Cortex of kidney (tissue), 1 donor: ENCODE measurements at places on chromosomes 11 and 22.

DNA sequence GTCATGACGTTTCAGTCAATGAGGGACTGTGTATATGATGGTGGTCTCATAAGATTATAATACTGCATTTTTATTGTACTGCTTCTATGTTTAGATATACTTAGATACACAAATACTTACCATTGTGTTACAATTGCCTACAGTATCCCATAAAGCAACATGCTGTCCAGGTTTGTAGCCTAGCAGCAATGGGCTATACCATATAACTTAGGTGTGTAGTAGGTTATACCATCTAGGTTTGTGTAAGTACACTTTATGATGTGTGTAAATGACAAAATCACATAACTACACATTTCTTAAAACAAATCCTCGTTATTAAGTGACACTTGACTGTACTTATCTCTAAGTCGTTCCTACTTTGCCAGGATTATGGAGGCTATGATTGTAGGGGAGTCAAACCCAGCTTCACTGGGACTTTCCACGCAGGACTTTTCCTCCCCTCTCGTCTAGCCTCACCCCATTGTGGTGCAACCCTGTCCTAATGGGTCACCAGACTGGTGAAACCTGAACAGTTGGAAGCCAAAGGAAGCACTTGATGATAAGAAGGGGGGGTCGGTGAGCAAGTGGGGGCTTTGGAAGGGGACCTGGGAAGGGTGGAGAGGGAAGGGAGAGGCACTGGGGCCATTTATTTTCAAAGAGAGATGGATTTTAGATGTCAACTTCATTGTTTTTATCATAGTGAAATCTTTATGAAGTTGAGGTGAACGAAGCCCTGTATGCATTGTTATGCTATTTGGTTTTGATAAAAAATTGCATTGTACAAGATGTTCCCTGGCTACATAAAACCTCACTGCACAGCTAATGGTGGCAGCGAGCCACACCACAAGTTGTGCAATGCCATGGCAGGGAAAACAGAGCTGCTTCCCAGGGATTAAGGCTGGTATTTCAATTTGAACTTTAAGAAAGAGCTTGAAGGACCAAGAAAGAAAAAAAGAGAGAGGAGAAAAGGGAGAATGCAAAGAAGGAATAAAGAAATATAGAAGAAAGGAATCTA lies 129.1 kb downstream of the EHF start:
- DNase-seq: no peak

- no peak for DNase-seq
Measured at GRCh38 chr11:108543316-108543964, 45.3 kb upstream of the POGLUT3 start.

- no peak for DNase-seq
Measured at GRCh38 chr22:49010901-49011300, 816.8 kb downstream of the BRD1 start.

GRCh38 chr11:32893343-32894148 lies 935 bp downstream of the QSER1 start:
- DNase-seq: no peak

GRCh38 chr11:131584785-131585592 lies 214.6 kb downstream of the NTM start:
- DNase-seq: no peak

DNA sequence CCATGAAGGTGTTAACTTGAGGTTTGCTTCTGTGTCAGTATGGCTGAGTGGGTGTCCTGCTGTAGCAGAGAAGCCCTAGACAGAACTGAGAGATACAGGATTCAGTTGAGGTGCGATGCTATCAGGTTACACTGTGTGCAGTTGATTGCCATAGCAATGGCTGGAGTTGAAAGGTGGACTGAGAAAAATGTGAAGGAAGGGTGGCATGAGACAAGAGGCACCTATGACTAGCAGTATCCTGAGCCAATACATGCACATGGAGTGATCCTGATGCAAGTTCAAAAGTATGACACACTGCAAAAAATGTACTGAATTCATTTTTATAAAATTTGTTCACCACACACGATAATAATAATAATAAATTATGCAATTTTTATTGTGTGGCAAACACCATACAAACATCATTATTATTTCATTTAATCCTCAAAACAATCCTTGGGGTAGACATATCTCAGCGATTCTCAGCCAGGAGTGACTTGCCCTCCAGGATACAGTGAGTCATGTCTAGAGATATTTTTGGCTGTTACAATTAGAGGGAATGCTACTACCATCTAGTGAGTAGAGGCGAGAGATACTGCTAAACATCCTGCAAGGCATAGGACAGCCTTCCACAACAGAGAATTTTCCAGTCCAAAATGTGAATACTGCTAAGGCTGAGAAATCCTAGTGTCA lies 3.9 kb upstream of the PIWIL4 start:
- no peak for DNase-seq

DNA sequence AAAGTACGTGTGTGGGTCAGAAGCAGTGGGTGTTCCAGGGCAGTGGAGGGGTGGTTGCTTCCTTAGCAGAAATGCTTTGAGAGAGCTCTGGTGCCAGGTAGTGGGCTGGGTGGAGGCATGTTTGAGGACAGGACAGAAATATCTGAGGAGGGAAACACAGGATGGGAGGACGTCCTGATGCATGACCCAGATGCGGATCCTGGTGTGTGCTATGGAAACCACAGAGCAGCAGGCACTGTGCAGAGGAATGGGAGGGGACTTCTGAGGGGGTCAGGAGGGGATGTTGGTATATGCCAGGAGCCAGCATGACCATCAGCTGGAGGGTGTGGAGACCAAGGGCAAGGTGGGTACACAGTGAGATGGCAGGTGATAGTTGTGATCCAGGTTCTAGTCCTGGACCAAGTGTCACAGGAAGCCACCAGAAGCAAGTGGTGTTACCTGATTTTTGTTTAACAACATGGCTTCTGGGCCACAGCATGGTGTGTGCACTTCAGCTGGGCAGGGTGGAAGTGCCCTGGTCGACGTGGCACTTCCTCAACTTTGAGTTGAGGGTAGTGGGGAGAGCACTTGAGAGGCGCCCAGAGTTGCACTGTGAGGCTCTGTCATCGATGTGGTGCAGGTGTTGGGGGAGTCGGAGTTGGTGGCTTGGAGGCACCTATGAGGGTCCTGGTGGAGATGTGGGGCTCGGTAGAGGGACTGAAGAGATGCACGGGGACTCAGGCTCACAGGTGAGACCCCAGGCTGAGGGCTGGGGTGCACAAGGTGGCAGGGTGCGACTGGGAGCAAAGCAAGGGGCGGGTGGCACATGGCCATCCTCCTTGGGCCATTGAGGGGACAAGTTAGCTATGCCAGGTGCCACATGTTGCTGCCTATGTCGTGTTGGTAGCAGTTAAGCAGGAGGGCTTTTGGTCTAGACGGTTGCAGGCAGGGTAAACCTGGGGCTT lies 7.5 kb downstream of the DGCR8 start:
- DNase-seq: no peak

- DNase-seq: no peak
Measured at GRCh38 chr11:121829159-121829643, 286.8 kb downstream of the BLID start.

- DNase-seq: no peak
Measured at GRCh38 chr11:16043617-16044016, 312.7 kb downstream of the SOX6 start.

- no peak for DNase-seq
Measured at GRCh38 chr11:19539861-19540260, 172.8 kb upstream of the NAV2 start.

GRCh38 chr11:43580735-43581369 lies 99.7 kb upstream of the HSD17B12 start:
- DNase-seq: no peak

DNA sequence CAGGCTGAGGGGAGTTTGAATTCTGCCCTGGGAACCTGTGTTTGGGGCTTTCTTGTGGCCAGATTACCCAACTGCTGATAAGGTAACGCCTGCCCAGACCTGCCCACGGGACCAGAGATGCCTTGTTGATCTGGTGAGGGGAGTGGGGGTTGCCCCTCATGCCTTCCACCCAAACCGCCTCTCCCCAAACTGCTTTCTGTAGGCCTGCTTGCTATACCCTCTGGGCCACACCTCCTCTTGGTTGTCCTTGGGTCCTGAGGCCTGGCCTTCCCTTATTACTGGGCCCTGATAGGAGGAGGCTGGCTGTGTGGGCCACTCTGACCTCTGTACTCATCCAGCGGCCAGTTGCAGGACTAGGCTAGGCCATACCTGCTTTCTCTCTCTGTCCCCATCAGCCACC lies 3.4 kb downstream of the P2RY2 start:
- DNase-seq: no peak

DNA sequence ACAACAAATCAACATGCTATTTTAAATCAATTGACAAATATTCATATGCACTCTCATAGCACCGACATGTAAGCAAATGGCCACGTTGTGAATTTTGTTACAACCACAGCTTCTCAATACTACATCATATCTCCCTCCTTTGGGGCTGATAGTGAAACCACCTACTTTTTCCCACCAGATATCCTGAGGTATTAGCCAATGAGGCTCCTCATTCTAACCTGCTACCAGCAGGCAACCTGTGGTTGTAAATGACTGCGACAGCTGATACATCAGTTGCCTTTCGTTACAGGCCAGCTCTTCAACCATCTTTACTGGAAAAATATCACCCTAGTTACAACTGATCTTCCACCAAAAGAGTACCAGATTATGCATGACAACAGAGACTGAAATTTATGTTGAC lies 3.7 kb upstream of the XKR3 start:
- DNase-seq: no peak

DNA sequence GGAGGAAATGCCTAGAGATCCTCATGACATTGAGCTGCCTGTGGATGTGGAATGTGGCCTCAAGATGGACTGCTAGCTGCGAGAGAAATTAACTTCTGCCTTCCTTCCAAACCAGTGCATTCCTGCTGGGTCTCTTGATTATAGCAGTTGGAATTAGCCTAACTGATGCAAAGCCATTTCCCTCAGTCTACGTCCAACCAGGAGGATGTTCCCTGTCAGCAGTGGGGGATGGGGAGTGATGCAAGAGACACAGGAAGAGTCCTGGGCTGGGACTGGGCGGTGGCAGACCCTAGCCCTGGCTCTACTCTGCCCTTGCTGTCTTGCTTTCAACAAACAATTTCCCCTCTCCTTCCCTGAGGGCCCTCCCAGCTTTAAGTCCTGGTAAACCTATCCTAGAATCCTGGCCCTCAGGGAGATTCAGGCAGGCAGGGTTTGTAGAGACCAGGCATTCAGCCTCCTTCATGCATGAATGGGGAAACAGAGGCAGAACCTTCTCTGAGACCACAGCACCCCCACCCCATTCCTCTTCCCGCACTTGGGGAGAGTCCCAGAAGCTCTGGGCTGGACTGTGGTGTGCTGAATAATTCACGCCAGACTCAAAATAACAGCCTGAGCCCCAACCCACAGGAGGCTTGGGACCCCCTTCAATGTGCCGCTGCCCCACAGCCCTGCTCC lies 17.0 kb downstream of the C11orf96 start:
- DNase-seq: no peak

DNA sequence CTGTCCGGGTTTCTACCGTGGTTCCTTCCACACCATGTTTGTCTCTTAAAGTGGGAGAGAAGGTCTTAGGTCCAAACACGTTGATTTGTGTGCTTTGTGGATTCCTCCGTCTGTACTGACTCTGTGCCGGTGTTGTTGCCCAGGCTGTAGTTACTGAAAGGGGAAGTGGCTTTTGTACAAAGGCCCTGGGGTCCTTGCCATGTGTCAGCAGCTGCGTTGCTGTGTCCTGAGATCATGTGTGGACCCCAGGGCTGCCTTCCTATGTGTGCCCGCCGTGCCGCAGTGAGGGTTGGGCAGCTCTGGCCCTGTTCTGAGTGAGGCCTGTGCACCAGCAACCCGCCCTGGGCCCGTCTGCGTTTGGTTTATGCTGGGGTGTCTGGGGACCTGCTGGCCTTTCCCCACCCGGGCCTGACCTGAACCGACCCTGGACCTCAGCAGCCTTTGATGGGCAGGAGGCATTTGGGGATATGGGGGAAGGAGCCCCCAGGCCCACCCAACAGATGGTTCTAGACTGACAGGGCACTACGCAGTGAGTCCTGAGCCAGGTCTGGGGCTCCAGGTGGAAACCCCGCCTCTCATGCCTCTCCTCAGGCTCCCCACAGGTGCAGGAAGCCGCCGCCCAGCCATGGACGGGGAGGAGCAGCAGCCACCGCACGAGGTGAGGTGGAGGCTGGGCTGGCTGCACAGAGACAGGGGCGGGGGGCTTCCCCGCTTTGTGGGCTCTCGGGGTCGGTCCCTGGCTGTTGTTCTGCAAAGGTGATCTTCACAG lies 6.9 kb downstream of the TRABD start:
- no peak for DNase-seq

GRCh38 chr11:63535734-63536133 lies 874 bp upstream of the PLAAT4 start:
- no peak for DNase-seq

- no peak for DNase-seq
Measured at GRCh38 chr11:72002841-72003775, 4.4 kb downstream of the IL18BP start.

DNA sequence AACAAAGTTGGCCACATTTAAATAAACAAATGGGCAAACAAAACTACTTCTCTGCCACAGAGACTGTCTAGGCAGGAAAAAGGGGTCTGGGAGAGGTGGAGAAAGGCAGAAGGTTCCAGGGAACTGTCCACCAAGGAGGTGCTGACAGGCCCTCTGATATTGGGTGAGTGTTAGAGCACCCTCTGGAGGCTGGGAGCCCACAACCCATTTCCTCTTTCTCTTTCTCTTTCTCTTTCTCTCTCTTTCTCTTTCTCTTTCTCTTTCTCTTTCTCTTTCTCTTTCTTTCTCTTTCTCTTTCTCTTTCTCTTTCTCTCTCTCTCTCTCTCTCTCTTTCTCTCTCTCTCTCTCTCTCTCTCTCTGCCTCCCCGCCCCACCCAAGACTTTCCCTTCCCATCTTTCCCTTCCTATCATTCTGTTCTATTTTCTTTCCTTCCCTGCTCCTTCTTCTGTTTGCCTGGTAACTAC lies 912.8 kb downstream of the DLG2 start:
- DNase-seq: no peak

DNA sequence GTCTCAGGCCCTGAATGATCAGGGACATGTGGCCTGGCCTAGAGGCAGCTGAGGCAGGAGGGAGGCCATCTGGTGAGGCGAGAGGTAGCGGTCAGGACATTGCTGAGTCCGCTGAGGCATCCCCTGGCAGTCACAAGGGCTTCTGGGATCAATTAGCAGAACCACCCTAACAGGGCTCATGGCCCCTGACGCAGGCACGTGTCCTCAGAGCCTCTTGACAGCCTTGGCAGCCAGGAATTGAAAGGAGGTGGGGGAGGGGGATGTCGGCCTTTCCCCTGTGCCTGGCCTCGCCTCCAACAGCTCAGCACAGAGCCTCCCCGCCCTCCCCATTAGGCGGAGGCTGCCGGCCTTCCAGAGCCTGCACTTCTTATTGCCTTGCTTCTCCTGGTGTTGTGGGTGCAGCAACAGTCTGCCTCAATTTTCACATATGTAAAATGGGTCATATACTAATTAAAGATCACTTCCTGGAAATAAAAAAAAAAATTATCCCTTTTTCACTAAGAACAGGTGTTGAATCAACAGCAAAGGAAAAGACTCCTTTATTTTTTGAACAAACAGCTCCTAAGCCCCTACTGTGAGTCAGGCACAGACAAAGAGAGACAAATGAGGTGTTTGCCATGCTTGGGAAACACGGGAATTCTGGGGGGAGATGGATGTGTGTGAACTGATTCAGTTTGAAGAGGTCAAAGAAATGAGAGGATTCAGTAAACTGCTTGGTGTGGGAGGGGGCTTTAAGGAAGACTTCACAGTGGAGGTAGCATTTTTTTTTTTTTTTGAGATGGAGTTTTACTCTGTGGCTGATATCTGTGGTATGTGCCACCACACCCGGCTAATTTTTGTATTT lies 55.3 kb downstream of the NFAM1 start:
- no peak for DNase-seq

GRCh38 chr11:30387891-30388861 lies 65.3 kb downstream of the ARL14EP start:
- no peak for DNase-seq

GRCh38 chr11:119352857-119353260 lies 6.4 kb upstream of the MFRP start:
- no peak for DNase-seq

- no peak for DNase-seq
Measured at GRCh38 chr22:42180349-42180842, 49.8 kb upstream of the CYP2D6 start.
